Activated naive CD8-positive, alpha-beta T cell treated with anti-CD3 and anti-CD28 coated beads for 36 hours (primary cell): ENCODE measurements at places on chromosomes 5 and 9.
A peak's percentile ranks its signal among the peaks of the same experiment; 100 is the strongest.

DNA sequence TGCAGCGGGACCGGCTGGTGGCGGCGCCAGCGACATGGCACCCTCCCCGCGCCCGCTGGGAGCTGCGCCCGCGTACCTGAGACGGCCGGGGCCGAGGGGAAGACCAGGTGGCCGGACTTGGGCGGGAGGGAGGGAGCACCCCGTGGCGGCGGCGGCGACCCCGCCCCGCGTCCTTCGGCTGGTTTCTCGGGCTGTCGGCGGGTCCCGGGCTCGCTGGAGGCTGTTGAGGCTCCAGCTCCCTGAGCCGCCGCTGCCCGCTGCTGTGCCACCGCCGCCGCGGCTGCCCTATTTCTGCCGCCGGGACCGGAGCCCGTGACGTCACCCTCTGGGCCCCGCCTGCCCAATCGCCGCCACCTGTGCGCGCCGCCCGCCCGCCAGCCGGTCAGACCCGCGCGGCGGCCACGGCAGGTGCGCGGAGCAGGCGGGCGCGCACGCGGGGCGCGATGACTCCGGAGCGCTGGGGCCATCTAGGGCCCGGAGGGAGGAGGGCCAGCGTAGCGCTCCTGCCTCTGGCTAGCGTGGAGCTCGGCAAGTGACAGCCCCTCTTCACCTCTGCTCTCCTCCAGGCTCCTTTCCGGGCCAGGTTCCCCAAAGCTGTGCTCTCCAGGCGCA, at the start of gene FSTL4:
Gene FSTL4, minus strand, starts transcription at position 293 of the 612 bp plus-strand sequence.
- peak; percentile 39 for DNase-seq

DNA sequence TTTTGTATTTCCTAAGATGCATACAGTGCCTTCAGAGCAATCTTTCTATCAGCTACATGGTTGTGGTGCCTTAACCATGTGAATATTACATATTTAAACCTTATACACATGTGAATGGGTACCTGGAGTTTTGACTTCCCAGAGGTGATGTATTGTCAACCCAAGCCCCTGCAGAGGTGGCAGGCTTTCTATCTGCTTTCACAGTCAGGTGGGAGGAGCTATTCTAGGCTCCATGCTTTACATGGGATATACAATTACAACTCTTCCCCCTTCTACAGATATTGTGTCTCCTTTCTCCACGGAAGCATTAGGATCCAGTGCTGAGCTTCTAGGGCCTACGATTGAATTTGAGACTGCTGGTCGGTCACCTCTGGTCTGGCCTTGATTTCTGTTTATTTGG, 89.8 kb upstream of the TUT7 start:
- no peak for DNase-seq

DNA sequence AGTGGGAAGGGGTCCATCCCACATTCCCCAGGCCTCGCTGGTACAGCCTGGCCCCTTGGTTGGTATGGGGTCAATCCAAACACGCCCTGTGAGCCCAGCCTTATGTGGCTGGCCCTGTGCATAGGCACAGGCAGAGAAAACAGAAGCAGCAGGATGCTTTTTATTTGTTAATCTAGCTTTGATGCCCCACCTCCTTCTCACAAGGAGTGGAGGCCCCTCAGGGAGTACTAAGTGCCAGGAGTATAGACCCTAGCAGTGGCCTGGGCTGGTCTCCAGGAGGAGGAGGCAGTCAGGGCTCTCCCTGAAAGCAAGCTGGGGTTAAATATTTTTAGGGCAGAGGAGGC, 14.6 kb upstream of the TCF7 start:
- DNase-seq: no peak

DNA sequence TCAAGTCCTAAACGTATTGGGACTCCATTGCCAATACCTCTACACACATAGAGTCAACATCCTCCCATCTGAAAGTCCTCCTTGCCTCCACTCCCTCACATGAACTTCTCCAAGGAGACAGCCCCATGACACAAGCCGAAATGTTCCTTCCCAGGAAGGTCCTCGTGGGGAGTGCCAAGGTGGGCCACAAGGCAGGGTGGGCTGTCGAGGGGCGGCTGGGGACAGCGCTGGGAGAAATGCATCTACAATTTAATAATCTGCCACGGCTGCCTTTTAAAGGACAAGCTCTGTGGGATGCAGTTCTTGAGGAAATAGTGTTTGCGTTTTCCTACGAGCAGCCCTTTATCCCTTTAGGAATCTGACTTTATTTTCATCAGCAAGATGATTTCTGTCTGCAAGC, 138.7 kb downstream of the GABBR2 start:
- DNase-seq: no peak

GRCh38 chr5:79143684-79144379, 32.2 kb downstream of the BHMT start:
- no peak for DNase-seq

DNA sequence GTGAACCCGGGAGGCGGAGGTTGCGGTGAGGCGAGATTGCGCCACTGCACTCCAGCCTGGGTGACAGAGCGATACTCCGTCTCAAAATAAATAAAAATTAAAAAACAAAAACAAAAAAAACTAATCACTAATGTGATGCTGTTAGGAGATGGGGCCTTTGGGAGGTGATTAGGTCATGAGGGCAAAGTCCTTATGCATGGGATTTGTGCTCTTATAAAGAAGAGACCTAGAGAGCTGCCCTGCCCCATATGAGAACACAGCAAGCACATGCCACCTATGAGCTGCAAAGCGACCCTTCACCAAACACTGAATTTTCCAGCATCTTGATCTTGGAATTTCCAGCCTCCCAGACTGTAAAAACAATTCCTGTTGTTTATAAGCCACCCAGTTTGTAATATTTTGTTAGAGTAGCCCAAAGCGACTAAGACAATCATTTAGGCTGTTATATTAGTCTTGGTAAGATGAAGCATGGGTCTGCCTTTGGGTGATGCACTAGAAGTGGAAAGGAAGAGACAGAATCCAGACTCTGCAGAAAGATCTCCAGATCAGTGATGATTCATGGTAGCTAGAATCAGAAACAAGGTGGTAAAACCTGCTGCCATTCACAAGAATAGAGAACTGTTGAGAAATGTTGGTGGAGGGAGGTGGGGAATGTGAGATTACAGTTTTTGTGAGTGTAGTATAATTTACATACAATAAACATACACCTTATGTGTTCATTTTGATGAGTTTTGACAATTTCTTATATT, 26.2 kb downstream of the GPR21 start:
- no peak for DNase-seq

DNA sequence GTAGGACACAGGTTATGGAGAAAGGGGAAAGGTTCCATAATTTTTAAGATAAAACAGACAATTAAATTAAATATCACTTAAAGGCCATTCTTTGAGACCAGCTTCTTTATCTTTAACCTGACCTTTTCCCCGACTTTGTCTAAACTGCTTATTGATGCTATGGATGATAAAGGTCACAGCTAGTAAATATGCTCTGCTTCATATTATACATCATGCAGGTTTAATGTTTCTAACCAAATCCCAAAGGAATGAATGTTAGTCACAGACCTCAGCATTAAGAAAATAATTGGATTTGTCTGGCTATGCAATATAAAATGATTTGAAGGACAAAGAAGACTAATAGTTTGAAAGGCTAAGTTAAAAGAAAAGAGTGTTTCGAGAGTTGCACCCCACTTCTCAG, 147.6 kb downstream of the ST8SIA4 start:
- no peak for DNase-seq
